Stimulated activated memory B cell treated with anti-CD40 and anti-IgM and Interleukin-4, amounts not matched to agents 10 μg/mL and 1 μg/mL and 100 μg/mL, for 72 hours (primary cell): ENCODE measurements at places on chromosomes 4 and X.

- ATAC-seq, result no peak
Observed at GRCh38 chrX:25737540-25737939, 400.6 kb upstream of the MAGEB18 start.

- ATAC-seq, result no peak
Observed at GRCh38 chr4:110347805-110348204, 128.2 kb upstream of the ENPEP start.

DNA sequence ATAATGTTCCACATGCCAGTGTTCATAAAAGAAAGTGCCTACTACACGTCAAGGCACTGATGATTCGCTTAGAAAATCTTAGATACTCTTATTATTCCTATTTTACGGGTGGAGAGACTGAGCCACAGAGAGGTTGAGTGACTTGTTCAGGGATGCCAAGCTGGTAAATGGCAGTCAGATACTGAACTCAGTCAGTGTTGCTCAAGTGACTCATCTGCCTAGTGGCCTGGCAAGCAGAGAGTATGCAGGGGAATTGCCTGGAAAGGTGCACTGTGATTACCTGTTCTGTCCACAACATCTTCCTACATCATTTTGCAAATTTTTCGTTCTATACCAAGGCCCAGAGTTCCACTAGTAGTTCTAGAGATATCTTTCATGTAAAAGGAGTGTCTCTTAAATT lies 68.4 kb downstream of the RAPGEF2 start:
- no peak for ATAC-seq

DNA sequence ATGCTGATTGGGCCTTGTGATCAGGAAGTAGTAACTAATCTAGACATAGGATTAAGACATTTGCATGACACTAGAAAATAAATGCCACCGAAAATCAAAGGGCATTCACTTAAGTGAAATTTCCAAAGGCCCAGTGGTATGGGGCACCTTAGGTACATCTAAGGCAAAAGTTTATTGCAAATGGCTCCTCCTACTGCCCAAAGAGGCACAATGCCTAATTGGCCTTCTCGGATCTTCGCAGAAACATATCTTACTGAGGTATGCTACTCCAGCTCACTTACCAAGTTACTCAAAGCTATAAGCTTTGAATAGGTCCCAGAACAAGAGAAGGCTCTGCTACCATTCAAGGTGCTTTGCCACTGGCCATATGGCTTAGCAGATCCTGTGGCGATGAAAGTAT lies 174.8 kb upstream of the CXCL13 start:
- no peak for ATAC-seq

GRCh38 chr4:117577686-117578311 lies 456.5 kb upstream of the NDST3 start:
- ATAC-seq, result no peak

DNA sequence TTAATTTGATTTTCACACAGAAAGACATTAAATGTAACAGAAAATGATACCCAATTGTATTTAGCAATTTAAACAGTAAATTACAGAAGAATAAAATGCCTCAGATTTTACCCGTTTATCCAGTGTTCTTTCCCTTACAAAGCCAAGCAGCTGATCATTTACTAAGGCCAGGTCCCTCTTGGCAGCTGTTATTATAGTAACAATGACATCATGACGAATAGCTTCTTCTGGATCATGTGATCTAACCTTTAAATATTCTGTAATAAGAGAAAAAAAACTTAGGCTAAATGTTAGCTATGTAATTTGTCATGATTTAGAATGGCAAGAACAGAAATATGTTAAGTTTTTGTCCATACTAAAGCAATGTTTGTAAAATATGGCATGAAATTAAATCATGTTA lies 69.4 kb downstream of the PDS5A start:
- no peak for ATAC-seq

DNA sequence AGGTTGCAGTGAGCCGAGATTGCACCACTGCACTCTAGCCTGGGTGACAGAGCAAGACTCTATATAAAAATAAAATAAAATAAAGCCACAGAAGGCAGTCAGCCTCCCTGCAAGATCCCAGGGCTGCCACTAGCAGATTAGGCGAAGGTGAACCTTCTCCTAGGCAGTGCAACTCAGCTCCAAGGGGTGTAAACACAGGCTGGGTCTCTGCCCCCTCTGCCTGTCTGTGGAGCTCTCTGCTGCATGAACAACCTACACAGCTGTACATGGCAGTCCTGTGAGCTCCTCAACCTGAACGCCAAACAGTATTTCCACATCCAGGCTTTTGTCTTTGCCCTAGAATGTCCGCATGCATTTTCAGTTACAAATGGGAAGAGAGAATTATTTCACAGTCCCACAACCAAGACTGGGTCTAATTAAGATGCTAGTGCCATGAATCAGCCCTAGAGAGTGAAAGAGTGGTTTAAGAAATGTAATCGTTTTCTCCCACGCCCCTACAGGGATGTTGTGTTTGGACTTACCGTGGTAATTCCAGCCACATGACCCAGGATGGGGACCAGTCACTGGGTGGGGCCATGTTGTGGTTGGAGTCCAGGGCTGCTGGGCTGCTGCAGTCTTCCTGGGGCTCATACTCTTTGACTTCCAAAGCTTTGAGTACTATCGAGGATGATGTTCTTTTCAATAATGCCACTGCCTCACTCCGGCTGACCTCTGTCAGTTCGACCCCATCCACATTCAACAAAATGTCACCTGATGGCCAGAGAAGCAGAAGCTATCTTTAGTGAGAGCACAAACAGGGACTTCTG lies 99.0 kb downstream of the FIP1L1 start:
- ATAC-seq, result no peak

GRCh38 chr4:152847376-152847775 lies 67.6 kb downstream of the ARFIP1 start:
- no peak for ATAC-seq

DNA sequence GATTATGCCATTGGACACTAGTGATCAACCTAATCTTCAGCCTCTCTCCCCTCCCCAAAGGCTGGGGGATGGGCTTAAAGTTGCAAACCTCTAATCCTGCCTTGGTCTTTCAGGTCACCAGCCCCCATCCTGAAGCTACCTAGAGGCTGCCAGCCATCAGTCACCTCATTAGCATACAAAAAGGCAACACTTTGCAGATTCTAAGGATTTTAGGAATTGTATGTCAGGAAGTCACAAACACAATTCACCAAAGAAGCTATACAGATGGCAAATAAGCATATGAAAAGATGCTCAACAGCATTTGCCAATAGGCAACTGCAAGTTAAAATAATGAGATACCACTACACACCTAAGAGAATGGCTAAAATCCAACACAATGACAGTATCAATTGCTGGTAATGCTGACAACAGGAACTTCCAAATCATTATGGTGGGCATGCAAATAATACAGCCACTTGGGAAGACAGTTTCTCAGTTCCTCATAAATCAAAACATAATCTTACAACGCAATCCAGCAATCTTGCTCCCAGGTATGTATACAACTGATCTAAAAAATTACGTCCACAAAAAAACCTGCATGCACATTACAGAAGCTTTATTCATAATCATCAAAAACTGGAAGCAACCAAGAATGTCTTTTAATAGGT lies 9.0 kb upstream of the PIM2 start:
- ATAC-seq, result no peak

DNA sequence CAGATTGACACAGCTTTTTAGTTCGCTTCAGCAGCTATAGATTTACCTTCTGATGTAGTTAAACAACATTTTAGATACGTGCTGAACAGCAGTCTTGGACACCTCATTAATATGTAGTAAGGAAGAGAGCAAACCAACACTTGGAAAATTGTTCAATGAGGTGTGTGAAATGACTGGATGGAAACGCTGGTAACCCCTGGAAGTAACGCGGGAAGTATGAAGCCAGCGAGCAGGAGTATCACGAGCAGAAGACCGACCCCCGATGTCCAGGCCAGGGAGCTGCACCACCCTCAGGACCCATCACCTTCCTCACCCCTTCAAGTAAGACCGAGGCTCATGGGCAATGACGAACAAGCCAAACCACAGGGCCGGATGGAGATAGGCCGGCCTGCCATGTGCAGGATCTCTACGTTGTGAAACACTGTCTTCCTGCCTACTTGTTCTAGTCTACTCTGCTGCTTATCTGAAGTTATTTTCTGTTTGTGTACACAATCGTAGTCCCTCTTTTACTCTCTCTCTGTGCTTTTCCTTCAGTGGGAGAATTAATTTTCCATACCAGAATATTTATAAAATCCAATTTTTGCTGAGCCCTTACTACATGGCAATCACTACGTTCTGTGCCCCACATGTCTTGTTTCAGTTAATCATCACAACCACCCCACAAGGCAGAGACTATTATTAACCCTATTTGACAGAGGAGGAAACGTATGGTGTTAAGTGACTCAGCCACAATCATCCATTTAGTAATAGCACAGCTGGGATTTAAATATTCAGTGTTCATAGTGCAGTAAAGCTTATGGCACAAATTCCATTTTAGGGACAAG lies 221.7 kb downstream of the APBB2 start:
- peak; percentile 68 for ATAC-seq

GRCh38 chr4:53507671-53508286 lies 83.5 kb downstream of the LNX1 start:
- no peak for ATAC-seq

GRCh38 chr4:157204634-157205244 lies 15.8 kb upstream of the GRIA2 start:
- ATAC-seq, result no peak

GRCh38 chr4:112141366-112142138 lies 3.7 kb upstream of the FAM241A start:
- ATAC-seq, result no peak

- no peak for ATAC-seq
Observed at GRCh38 chr4:183053681-183054080, 45.4 kb upstream of the WWC2 start.

DNA sequence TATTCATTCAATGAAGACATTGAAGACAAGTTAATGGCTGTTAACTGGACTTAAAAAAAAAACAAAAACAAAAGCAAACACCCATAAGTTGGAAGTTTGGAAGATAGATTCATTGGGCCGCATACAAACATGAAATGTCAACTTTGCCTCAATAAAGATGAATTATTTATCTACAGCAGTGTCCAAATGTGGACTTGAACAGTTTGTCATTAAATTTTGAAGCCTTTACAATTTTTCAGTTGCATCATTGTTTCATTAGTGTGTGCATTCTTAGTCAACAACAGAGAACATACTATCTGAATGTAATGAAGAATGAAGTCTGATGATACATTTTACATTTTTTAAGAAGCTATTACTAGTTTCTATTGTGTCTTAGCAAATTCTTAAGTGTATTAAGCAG lies 152.1 kb downstream of the SLIT2 start:
- no peak for ATAC-seq

DNA sequence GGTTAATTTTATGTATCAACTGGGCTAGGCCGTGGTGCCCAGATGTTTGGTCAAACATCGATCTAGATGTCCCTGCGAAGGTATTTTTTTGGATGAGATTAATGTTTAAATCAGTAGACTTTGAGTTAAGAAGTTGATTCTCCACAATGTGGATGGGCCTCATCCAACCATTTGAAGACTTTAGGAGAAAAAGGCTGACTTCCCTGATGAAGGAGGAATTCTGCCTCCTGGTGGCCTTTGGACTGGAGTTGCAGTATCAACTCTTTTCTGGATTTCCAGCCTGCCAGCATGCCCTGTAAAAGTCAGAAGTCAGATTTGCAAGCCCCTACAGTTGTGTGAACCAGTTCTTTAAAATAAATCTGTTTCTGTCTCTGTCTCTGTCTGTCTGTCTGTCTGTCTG lies 91.4 kb downstream of the STK32B start:
- ATAC-seq, result no peak

GRCh38 chr4:16055873-16056272 lies 27.9 kb downstream of the PROM1 start:
- ATAC-seq, result no peak

DNA sequence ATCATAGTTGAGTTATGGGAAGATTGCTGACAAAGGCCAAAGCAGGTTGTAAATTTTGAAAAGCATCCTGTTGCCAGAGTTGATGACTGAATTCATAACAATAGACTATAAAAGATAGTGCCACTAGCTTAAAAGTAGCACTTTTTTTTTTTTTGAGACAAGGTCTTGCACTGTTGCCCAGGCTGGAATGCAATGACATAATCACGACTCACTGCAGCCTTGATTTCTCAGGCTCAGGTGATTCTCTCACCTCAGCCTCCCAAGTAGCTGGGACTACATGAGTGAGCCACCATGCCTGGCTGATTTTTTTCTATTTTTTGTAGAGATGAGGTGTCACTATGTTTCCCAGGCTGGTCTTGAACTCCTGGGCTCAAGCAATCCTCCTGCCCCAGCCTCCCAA lies 122.7 kb downstream of the SPOCK3 start:
- ATAC-seq, result no peak

DNA sequence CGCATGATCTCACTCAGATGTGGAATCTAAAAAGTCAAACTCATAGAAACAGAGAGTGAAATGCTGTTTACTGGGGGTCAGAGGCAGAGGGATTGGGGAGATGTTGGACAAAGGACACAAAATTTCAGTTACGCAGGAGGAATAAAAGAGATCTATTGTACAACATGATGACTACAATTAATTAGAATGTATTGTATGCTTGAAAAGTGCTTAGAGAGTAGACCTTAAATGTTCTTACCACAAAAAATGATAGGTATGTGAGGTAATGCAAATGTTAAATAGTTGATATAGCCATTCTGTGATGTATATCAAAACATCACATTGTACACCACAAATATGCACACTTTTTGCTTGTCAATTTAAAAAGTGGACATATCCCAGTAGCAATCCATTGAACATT lies 36.1 kb upstream of the PHKA2 start:
- ATAC-seq, result no peak

DNA sequence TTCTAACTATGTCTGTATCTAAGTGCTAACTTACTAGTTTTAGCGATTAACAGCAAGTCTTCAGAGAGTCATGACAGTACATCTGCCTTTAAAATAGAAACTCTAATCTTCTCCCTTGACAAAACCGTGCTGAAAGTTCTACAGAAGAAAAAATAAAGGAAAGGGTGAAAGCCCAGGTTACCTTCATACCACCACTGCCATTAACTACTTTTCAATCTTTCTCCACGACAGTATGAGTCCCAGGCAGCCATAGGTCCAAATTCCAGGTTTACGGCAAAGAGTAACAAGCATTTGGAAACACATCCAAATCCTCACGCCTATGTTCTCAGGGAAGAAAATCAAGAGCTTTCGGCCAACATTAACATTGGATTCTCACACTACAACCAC lies 12.4 kb upstream of the ZCCHC13 start:
- ATAC-seq, result no peak

GRCh38 chr4:93182722-93183121 lies 645.8 kb upstream of the ATOH1 start:
- ATAC-seq, result no peak

GRCh38 chr4:101464596-101464995 lies 117.3 kb upstream of the PPP3CA start:
- no peak for ATAC-seq

DNA sequence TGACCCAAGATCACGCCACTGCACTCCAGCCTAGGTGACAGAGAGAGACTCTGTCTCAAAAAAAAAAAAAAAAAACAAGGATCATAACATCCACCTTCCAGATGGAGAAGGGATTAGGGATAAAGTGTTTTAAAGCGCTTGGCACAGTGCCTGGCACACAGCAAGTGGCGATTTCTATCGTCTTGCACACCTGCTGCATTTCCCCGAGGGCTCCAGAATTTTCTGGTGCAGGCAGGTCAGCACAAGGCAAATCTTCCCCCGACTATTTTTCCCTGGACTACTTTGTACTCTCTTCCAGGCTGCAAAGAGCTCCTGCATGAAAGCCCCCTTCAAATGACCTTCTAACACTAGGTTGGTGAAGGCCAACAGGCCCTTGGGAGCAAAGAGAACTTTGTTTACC lies 57.3 kb downstream of the APBB2 start:
- ATAC-seq, result no peak

GRCh38 chr4:14792702-14793227 lies 209.5 kb upstream of the CPEB2 start:
- ATAC-seq, result no peak
